Esophagus muscularis mucosa (tissue), 4 donors: ENCODE measurements at places on chromosomes 3 and 15.

DNA sequence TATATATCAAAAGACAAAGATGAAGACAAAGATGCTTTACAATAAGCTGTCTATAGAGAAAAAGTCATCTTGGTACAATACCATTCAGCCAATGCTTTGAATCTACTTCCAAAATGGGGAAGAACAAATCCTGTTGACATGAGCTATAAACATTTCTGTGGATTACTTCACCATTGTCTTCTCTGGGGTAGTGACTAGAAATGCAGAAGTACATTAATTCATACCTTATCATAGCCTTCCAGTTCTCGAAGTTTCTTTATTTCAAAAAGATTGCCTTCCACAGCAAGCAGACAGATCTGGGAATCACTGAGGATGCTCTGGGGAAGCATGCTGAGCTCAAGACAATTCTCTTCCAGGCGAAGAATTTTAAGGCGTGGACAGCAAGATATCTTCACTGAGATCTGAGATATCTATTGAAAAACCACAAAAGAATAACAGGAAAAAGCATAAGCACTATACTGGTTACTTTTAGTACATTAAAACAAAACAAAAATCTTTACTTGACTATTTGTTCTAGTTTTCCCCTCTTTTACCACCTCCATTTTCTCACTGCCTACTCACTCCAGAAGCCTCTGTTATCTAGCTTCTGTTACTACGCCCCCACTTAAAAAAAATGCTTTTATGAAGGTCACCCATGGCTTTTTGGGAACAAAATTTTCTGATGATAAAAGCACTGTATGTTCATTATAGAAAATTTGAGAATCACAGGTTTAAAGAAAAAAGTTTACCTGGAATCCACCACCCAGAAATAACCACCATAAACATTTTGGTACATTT is 3.6 kb downstream of the LRRC57 start:
- H3K27ac ChIP-seq = no peak overlapping the region
- no peak for DNase-seq
- peaks cover 43% of the 10 kb centered on the region for H3K36me3 ChIP-seq

GRCh38 chr3:160774172-160774571 is 18.1 kb downstream of the PPM1L start:
- H3K27me3 ChIP-seq = no peaks in the 10 kb centered on the region
- no peak overlapping the region for H3K4me3 ChIP-seq
- no peak for DNase-seq
- peaks cover 39% of the 10 kb centered on the region for H3K4me1 ChIP-seq

DNA sequence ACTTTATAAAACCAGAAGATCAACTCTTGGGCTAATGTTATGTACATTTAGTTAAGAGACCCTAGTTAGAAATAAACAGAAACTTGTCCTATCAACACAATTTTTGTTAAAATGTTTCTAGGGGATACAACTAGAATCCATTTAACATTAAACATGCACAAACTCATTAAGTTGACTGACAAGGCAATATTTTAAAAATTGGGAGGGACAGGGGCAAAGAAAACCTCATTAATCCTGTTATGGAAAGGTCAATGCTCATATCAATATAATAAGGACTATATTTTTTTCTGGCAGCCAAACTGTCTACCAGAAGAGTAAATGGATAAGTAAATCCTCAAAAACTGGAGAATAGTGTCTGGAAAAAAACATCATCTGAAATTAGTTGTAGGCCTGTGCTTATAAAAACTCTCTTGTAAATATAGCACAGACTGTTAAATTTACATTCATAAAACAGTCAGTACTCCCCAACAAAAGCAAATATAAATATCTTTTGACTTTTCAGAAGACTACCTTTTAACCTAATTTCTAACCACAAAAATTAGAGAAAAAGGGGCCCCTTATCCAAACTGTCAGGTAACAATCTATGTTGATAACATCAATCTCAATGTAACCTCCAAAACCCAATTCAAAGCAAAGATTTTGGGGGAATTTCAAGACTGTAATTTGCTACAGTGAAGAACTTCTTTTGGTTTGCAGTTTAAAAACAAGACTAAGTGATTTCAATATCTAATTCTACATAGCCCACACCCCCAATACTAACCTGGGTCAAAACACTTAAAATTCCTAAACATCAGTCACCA is 4.2 kb downstream of the TRA2B start:
- peak overlapping the region; percentile 0 for H3K27ac ChIP-seq
- DNase-seq = no peak
- H3K27me3 ChIP-seq = no peaks in the 10 kb centered on the region
- no peaks in the 10 kb centered on the region for H3K36me3 ChIP-seq

- H3K27ac ChIP-seq = no peak overlapping the region
- no peak for DNase-seq
- no peak overlapping the region for H3K4me3 ChIP-seq
- no peaks in the 10 kb centered on the region for H3K4me1 ChIP-seq
These were observed 44.1 kb downstream of the CHST2 start for GRCh38 chr3:143163562-143164100.

- no peaks in the 10 kb centered on the region for H3K27me3 ChIP-seq
- no peak overlapping the region for H3K27ac ChIP-seq
- no peaks in the 10 kb centered on the region for H3K36me3 ChIP-seq
- DNase-seq = no peak
- no peak overlapping the region for H3K4me3 ChIP-seq
These were observed 40.1 kb upstream of the MTMR10 start for GRCh38 chr15:31031471-31032067.

DNA sequence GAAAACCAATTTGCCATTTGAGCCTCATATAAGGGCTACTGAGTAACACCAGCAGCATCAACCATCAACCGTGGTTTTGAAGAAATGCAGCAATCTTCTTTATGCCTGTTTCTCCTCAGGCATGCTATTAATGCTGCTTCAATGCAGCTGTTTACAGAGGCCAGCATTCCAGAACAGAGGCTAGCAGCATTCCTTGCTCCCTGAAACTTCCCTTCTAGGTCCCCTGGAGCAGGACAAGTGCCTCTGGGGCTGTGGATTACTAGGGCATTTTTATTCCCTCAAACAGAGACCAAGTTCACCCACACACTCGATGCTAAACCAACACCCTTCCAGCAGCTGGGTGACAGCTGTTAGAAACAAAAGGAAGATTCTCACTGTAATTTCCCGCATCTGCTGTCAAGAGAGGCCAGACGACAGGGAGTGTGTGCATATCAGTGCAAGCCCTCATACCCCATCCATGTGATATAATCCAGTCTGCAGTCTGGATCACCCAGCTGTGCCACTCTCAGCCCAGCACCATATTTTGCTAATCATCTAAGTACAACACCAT is 57.5 kb downstream of the HOMER2 start:
- DNase-seq = no peak
- no peaks in the 10 kb centered on the region for H3K4me1 ChIP-seq
- no peaks in the 10 kb centered on the region for H3K36me3 ChIP-seq
- H3K4me3 ChIP-seq = no peak overlapping the region
- no peak overlapping the region for H3K27ac ChIP-seq
- H3K27me3 ChIP-seq = no peaks in the 10 kb centered on the region

DNA sequence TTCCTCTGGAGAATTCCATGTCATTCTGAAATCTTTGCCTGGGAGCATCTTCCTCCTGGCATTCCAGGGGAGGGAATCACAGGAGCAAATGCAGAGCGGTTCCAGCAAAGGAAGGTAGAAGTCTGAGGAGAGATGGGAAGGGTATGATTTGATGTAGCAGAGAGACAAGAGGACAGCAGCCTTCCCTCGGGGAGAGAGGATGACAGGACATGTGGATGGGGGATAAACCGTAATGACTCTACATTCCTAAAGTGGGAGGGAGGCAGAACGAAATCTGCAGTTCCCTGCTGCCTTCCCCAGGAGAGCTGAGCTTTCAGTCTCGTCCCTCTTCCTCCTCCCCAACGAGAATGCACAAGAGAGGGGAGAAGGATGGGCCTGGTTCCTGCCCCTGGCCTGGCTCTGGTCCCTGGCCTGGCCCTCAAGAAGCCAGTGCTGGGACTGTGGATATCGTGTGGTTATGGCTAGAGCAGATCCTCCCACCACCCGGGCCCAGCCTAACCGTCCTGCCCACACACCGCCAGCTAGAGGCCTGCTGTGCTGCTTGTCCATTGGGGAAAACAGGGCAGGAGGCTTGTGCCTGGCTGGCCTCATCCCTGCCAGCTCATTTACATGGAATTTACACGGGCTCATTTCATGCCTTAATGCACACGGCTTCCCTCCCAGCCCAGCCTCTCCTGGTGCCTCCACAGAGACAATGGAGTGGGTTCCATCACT is 26.6 kb downstream of the SEMA7A start:
- H3K36me3 ChIP-seq = no peaks in the 10 kb centered on the region
- no peak overlapping the region for H3K27ac ChIP-seq
- DNase-seq = no peak
- peaks cover 5% of the 10 kb centered on the region for H3K4me1 ChIP-seq

DNA sequence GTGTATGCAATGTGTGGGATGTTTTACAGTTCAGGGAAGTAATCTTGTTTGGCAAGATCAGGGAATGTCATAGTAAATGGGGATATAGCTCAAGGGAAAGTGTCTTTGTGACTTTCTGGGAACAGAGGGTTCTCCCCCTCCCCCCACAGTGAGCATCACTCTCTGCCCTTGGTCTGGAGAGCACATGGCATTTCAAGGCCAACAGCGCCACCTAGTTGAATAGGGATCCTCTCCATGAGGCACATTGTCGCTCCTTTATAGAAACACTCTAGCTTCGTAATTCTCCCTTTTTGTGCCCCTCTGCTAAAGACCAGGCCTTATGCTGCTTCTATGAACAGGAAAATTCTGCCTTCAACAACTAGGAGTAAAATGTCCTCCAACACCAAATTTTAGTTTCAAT is 37.1 kb upstream of the ARNT2 start:
- no peak for DNase-seq
- H3K27ac ChIP-seq = no peak overlapping the region
- no peaks in the 10 kb centered on the region for H3K27me3 ChIP-seq
- H3K4me3 ChIP-seq = no peak overlapping the region

DNA sequence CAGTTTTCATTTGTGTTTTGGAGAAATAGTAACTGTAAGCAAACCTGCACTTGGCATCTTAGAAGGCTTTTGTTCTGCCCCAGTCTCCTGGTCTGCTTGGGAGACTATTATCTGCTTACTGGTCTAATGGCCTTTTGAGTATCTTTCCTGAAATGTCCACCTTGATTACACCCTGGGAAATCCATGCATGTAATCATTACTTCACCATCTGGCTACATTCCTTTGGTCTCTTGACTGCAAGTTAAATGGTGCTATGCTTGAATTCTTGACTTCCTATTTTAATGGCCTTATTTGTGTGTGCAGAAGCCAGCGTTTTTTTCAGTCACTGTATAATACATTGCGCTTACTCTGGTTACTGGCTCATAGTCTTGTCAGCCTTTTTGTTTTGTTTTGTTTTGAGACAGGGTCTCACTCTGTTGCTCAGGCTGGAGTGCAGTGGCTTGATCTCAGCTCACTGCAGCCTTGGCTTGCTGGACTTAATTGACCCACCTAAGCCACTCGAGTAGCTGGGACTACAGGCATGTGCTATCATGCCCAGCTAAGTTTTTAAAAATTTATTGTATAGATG is 30.0 kb downstream of the CHD2 start:
- DNase-seq = no peak
- H3K27ac ChIP-seq = no peak overlapping the region
- H3K27me3 ChIP-seq = no peaks in the 10 kb centered on the region
- no peak overlapping the region for H3K4me3 ChIP-seq

- no peaks in the 10 kb centered on the region for H3K36me3 ChIP-seq
- H3K27me3 ChIP-seq = no peaks in the 10 kb centered on the region
- no peak for DNase-seq
- no peaks in the 10 kb centered on the region for H3K4me1 ChIP-seq
These were observed 12.1 kb downstream of the EPHB1 start for GRCh38 chr3:134807189-134807588.

DNA sequence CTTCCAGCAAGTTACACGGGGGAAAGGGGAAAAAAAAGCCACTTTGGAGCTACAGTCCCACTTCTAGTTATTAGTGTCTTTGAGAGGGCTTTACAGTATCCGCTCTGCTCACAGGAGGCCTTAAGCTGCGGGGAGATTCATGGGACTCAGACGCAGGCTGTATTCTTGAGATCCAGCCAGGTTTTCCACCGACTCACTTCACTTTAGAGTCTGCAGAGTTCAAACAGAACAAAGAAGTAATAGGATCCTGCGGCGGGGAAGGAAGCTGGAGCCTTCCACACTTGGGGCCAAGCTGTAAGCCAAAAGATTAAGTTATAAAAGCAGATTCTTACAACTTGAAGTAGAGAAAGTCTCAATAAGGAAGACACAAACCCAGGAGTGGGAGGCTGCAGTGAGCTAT is 60.2 kb upstream of the FAM174B start:
- H3K4me3 ChIP-seq = no peak overlapping the region
- peaks cover 4% of the 10 kb centered on the region for H3K4me1 ChIP-seq
- H3K27me3 ChIP-seq = no peaks in the 10 kb centered on the region
- H3K36me3 ChIP-seq = no peaks in the 10 kb centered on the region
- no peak for DNase-seq
